ENCODE measurements at places on chromosomes 16 and 17. TPM values are rescaled to one million over a fixed set of nuclear protein-coding genes. Genes with fewer than 3 reads are reported as not detected.

Gene CCDC144A
- total RNA-seq: 1.4 TPM

Gene G6PC1
- not detected for total RNA-seq

Gene RND2
- total RNA-seq: 0.10 TPM

Gene TSC2
- 86.9 TPM for total RNA-seq

Gene NOXO1
- total RNA-seq: not detected

Gene TBC1D3I
- 0.57 TPM for total RNA-seq
